ENCODE measurements at places on chromosomes 5 and 9. TPM values are rescaled to one million over a fixed set of nuclear protein-coding genes. Genes with fewer than 3 reads are reported as not detected.

DNA sequence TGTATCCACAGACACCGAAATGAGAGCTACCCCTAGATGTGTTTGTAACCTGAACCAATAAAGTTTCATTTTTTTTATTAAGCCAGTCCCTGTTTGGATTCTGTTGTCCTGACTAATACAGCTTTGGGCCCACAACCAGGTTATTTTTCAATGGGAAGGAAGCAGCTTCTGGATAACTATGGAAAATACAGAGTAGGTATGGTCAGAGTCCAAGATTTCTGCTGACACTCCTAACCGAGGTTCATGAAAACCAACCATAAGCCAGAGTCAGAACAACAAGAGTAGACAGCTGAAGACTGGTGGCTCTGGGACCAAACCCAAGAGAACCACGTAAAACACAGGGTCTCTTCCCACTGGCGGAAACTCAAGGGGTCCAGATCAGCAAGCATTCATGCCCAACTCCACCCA lies 10.8 kb downstream of the KLF9 start:
- no peak for DNase-seq

DNA sequence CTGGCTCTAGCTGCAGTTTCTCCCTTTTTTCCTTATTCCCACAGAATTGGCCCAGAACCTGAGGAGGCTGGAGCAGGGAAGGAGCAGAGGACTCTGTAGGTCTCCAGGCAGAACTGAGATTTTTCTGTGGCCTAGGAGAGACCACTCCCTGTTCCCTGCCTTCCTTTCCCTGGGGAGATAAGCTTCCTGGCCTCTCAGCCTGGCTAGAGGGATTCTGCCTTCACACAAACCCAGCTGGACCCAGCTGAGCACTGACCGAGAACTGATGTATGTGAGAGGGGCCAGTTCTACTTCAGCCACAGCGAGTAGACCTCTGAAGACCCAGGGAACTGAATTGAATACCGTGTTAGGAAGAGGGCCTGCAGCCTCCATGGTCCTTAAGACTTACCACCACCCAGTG lies 48.0 kb downstream of the RUSC2 start:
- no peak for DNase-seq

DNA sequence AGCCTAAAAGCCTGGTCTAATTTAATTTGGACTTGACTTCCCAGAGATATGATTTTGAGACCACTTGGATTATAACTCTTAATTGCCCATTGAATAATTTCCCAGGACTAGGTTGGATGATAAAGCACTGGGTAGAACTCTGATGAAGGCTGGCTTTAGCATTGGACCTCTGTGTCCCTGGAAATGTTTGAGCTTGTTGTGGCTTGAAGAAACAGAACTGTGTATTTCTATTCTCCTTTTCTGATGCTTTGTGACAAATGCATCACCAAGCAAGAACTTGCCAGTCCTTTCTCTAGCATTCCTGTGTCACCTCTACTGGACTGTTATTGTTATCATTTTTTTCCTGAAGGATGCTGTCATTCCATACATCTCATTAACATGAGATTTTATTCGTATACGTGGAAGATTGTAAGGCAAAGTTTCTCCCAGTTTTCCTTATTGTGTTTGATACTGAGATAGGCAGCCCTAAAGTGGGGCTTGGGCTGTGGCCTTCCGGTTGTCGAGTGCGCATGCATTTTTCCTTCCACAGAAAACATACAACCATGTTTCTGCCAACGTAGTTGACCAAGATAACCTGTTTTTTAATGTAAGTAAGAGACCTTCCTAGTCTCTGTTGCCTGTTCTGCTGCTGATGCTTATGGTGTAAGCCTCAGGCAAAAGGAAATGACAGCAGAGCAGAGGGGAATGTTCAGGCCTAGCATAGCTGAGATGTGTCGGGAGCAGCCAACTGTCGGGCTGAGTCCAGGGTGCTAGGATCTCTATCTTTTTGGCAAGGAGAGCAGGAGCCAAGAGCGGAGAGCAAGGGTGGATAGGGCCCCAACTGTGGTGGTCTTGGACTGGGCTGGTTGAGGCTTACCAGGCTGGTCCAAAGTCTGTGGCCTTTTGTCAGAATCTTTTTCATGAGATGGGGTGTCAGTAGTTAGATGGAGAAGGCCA lies 2.3 kb downstream of the NTRK2 start:
- peak; percentile 64 for DNase-seq

SLC38A9 gene
- polyA plus RNA-seq, result 4.8 TPM

CBY3 gene
- polyA plus RNA-seq, result not detected

CDKN2B-AS1 gene
- 6.9 TPM for polyA plus RNA-seq

LRRC19 gene
- not detected for polyA plus RNA-seq

GCNT4 gene
- polyA plus RNA-seq, result 0.17 TPM

CD14 gene
- polyA plus RNA-seq, result 22.3 TPM
